NCI-H1105 treated with DMSO at 0.1 percent for 48 hours (cell line): ENCODE measurements at places on chromosomes 7 and 10.

DNA sequence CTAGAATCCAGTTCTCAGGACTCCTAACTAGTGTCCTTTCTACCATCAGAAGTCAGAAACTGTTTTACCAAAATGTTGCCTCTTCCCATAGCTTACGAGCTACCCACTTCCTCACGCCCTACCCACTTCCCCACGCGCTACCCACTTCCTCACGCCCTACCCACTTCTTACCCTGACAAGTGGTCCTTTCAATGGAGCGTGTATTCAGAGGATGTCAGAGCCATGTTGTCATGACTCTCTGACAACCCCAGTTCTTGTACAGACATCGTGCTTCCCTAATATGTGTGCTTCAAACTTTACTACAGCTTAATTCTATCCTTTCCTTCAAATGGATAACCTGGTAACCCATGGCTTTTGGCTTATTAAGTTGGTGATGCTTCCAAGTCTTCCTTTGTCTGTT is 84.8 kb upstream of the PHF14 start:
- DNase-seq: no peak

DNA sequence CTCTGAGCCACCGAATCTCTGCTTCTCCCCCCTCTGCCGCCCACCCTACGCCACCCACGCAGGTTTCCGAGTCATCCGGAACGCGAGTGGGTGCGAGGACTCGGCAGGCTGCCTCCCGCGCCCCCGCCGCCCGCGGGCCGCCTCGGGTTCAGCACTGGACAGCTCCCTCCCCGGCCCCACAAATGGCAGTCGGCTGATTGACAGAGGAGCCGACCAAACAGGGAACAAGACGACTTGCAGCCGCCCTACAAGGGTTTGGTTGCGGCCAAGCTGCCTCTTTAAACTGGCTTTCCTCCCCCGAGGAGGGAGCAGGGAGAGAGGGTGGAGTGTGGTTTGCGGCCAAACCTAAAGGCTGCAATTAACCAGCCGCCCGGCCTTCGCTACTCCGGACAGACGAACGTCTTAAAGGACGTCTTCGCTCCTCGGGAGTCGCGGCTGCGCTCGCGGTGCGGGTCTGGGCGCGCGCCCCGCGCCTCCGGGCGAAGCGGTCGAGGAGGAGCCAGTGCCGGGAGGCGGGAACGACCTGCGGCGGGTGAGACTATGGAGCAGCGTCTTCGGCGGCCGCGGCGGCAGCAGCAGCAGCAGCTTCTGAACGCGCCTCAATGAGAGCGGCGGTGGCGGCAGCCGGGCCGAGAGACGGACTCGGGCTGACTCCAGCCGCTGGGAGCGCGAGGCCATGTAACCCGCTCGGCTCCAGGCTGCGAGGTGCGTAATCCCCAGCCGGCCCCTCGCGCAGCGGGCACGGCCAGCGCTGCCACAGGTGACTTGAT is at the start of gene GPR158:
GPR158 (plus strand) TSS at position 541 of the 770 bp plus-strand sequence. CDS start 420 bp downstream, outside the sequence.
- peak; percentile 78 for DNase-seq

DNA sequence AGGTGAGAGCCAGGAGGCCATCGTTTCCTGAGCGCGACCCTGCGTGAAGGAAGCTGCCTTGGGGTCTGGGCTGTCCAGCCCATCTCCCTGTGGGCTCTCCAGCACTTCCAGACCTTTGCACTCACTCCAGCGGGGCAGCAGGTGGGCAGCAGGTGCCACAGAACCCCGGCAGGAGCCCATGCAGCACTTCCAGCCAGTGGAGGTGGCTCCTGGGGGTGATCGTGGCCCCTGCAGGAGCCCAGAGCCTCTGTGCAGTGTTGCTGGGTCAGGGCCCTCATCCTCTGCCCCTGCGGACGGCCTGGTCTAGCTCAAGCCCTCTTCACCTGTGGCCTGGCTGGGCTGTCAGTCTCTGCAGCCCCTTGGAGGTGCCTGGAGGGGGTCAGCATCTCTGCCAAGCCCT is 59.9 kb downstream of the PWWP2B start:
- no peak for DNase-seq

DNA sequence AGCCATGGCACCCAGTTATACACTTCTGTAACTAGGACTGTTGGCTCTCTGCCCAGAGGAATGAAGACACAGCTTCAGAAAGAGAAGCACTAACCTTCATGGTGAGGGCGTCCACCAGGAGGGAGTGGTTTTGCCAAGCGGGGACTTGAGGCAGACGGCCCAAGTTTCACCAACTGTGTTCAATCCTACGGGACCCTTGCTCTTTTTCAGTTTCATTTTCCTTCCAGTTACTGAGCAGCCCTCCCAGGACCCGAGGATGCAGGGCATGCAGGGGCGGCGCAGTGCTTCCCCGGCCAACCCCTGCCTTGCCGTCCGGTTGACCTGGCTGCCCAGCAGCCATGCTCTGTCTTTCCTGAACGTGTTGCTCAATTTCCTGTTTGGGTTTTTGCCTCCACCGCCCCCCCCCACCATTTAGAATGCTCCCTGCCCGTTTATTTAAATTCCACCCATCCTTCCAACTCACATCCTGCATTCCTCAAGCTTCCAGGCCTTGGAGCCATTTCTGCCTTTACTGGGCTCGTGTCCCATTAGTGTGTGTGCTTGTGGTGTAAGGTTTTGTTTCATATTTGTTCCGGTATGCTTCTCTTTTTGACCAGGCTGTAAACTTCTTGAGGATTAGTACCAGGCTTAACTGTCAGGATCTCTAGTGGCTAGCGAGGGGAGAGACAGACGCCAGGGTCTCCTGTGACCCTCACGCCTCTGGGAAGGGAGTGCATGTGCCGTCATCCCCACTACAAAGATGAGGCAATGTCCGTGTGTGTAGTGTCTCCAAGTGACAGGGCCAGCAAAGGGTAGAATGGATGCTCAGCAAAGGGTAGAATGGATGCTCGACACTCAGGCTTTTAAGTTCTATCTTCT is 31.6 kb downstream of the IL15RA start:
- DNase-seq: no peak

DNA sequence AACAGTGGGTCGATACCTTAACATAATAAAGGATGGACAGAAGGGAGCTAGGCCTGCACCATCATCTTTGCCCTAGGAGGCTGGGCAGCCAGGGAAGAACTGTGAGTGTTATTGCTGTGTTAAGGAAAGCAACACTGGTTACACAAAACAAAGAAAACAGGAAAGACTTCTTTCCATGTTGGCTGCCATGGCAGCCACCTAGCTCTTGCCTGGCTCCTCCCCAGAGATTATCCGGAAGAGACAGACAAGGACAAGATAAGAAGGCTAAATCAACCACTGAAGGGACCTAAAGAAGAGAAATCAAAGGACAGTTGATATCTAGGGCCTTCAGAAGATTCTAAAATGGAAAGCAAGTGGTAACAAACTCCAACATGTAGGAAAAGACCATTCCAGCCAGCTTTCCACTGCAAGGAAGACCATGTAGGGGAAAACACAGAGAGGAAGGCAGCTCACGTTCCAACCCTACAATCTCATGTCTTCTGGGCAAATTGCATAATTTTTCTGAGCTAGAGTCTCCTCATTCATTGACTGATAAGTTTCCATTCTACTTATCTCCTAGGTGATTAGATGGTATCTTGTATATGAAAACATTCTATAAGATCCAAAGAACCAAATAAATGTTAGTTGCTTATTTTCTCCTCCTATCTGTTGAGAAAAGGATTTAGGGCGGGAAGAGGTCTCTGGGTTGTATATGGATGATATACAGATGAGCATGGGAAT is 51.2 kb downstream of the SP8 start:
- DNase-seq: no peak

GRCh38 chr7:114372619-114373018 is 42.0 kb upstream of the FOXP2 start:
- DNase-seq: no peak

DNA sequence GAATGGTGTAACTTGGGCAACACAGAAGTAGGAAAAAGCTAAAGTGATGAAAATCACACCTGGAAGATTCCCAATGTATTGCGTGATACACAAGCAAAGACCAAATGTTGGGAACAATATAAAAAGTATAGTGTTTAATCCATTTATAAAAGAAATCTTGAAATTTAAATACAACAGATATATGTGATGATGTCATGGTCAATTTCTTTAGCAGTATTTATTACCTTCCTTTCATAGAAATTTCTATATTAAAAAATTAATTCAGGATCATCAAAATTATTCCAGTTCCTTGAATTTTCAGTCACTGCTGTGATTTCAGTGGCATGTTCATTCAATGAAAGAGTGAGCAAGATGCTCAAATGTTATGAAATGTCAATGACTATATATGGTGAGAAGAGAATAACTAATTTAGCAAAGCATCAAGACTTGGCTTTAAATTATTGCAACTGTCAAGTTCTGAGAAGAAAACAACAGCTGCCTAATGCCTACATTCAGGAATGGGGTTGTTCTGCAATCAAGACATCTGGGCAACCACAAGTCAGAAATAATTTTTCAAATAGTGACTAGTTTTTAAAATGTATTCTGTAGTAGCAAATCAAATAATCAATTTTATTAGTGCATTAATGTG is 308.8 kb downstream of the SEMA3D start:
- no peak for DNase-seq

DNA sequence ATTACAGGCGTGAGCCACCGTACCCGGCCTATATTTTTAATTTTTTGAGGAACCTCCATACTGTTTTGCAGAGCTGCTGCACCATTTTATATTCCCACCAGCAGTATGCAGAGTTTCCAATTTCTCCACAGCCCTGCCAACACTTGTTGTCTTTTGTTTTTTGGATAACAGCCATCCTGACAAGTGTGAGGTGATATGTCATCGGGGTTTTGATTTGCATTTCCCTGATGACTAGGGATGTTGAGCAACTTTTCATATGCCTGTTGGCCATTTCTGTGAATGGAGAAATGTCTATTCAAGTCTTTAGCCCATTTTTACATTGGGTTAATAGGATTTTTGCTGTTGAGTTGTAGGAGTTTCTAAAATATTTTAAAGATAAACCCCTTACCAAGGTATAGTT is 22.2 kb downstream of the ENTPD7 start:
- DNase-seq: no peak

DNA sequence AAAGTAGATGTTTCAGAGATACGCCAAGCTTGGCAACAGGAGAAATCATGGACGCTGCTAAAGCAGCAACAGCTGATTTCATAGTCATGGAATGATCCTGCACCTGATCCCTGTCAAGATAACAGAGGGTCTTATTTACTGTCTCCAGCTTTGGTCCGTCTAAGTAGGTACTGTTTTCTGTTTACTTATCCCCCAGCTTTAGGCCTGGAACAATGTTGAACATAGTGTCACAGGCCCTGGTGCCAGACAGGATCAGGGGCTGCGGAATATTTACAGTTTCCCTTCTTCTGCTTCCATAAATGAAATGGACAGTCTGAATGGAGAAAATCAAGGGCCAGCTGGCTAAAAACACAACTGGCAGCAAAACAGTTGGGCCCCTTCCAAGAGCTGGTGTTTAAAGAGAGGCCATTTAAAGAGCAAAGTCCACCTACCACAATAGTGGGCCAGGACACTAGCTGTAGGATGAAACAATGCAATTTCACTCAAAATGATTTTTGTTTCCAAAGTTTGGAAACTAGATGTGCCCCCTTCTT is 2.9 kb downstream of the GPR37 start:
- DNase-seq: no peak

DNA sequence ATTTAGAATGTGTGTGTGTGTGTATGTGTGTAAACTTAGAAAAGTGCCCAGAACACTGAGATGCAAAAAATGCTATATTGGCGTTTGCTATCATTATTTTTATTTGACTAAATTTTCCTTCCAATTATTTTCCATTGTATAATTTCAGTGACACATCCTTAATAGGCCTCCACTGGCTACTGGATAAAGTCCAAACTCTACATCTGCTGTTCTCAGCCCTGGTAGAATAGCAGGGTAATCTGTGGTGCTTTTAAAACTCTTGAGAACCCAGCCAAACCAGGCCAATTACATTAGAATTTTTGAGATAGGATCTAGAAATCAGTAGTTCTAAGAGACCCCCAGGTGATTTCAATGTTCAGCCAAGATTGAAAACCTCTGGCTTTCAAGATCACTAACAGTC is 66.4 kb downstream of the ZNF503 start:
- peak; percentile 57 for DNase-seq

GRCh38 chr10:43082087-43082486 is 5.2 kb downstream of the RET start:
- no peak for DNase-seq

- no peak for DNase-seq
Measured at GRCh38 chr7:13841284-13841683, 148.2 kb downstream of the ETV1 start.

- DNase-seq: no peak
Measured at GRCh38 chr7:124460056-124460450, 305.5 kb downstream of the GPR37 start.

DNA sequence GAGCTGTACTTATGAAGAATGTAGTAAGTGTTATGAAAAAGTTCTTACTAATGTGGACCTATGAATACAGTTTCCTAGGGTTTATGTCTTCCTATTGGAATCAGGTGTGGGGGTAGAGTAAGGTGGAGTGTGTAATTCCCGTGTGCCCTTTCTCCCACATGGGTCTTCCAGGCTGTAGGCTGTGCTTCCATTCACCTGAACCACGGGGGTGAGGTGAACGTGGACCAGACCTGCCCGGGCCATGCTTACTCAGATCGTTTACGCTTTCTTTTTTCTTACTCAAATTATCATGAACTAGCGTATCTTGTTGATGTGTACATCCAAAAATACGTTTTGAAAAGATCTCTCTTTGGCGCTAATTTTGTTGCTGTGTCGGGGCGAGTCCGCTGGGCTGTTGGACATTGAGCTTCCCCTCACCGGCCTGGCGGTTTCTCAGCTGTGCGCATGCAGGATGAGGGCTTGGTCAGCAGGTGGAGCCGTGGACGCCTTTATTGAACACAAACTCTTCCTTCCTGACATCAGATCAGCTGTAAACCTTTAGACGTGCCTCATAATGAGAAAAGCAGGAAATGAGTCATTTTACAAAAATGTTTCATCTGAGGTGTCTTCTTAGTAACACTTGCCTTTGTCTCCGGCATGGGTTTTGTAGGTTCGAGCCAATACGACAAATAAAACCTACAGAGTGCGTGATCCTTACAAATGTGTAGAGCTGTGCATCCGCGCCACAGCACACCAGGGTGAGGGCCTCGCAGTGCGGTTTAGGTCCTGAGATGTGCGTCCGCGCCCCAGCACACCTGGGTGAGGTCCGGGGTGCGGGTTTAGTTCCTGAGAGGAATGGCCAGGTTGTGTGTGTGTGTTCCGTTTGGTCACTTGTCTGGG is 53.8 kb downstream of the WDR37 start:
- DNase-seq: no peak
